Esophagus muscularis mucosa (tissue), 4 donors: ENCODE measurements at places on chromosomes 12 and 14. TPM values are rescaled to one million over a fixed set of nuclear protein-coding genes. Genes with fewer than 3 reads are reported as not detected.

DNA sequence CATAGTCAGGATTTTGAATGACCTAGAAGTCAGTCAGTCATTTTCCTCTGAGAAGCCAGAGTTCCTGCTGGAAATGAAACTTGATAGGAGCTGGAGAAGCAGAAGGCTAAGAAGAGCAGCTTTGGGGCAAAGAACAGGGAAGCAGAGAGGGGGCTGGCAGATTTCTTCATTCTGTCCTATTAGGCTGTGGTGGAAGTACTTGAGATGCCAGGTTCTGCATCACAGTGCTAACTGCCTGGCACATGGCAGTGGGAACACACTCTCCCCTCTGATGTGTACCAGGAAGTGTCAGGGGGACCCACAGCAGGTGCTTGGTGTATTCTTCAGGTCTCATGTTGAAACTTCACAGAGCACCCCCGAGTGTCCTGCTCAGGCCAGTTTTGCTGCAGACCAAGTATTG, 61.0 kb downstream of the SUSD6 start:
- no peak for DNase-seq

- no peak for DNase-seq
Measured at GRCh38 chr12:2834581-2835491, at the start of gene NRIP2. TSS of gene NRIP2 (minus strand) at chr12:2835035. CDS start at chr12:2834983, 52 bp downstream.

The PLEKHD1 gene
- total RNA-seq: not detected

The RD3L gene
- not detected for total RNA-seq

The PMEL gene
- total RNA-seq: not detected

- no peak for DNase-seq
Measured at GRCh38 chr14:76759589-76759988, 1.7 kb upstream of the VASH1 start.

The FLRT2 gene
- 10.9 TPM for total RNA-seq

- no peak for DNase-seq
Measured at GRCh38 chr12:115335594-115335993, 651.6 kb upstream of the TBX3 start.

The ULK1 gene
- total RNA-seq: 18.4 TPM

GRCh38 chr12:130251236-130251780, 86.4 kb upstream of the PIWIL1 start:
- DNase-seq: no peak

The RFX4 gene
- not detected for total RNA-seq

- no peak for DNase-seq
Measured at GRCh38 chr12:56193025-56193578, 3.8 kb upstream of the SMARCC2 start.

GRCh38 chr12:103729499-103729898, 111.5 kb downstream of the NT5DC3 start:
- no peak for DNase-seq

GRCh38 chr14:33916663-33917565, 34.0 kb downstream of the EGLN3 start:
- DNase-seq: peak; percentile 55
